Activated naive CD8-positive, alpha-beta T cell treated with anti-CD3 and anti-CD28 coated beads, Interleukin-2, amount 10 ng/mL, durations not matched to agents 7 days and 5 days (primary cell): ENCODE measurements at places on chromosomes 13 and 19. TPM values are rescaled to one million over a fixed set of nuclear protein-coding genes. Genes with fewer than 3 reads are reported as not detected.

DNA sequence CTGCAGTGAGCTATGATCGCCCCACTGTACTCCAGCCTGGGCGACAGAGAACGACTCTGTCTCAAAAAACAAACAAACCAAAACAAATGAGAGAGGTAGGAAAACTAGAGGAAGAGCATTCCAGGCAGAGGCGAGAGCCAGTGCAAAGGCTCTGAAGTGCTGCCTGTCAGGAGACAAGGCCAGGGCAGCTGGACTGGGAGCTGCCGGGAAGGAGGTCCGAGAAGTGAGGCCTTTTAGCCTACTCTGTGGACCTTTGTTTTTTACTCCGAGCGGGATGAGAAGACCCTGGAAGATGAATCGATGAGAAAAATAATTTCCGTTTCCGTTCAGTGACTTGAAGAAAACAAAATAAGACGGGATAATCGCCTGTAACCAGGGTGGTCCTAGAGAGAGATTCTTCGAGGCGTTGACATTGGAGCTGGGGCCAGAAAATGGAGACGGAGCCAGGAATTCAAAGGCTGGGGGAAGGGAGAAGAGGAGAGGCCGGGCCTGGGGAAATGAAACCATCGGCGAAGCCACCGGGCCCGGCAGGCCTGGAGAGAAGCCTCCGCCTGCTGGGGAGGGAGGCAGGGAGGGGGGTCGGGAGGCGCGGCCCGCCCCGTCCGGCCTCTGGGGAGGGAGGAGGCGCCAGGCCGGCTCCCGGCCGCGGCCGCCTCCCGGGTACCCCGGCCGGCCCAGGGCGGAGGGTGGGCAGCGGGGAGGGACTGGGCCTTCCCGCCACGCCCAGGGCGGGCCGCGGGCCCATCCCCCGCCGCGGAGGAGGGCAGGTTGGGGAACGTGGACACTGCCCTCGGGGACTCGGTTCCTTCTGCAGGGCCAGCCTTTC, 7.8 kb upstream of the SERTAD1 start:
- peak; percentile 73 for DNase-seq
- H3K27ac ChIP-seq, result peak overlapping the region; percentile 98
- no peaks in the 10 kb centered on the region for H3K27me3 ChIP-seq

DNA sequence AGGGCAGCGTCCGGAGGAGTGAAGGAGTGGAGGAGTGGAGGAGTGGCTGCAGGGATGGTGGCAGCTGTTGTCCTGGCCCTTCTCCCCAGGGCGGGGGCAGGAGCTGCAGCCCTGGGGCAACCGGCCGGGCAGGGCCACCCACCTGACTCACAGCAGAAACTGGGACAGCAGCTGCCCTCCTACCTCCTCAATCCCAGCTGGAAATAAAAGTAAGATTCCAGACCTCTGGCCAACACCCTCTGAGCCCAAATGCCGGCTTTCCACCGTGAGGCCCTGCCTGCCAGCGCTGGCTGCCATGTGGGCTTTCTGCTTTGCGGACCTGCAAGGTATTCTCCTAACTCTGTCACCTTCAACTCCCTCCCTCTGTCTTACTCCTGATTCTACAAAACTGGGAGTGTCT, 3.3 kb upstream of the CLPP start:
- H3K4me3 ChIP-seq, result no peak overlapping the region
- peaks cover 6% of the 10 kb centered on the region for H3K36me3 ChIP-seq
- no peak for DNase-seq
- peaks cover 4% of the 10 kb centered on the region for H3K4me1 ChIP-seq
- no peaks in the 10 kb centered on the region for H3K27me3 ChIP-seq

The ZNF571 gene
- 5.9 TPM for total RNA-seq

GRCh38 chr13:49455007-49455398, 10.9 kb downstream of the SETDB2 start:
- peaks cover 17% of the 10 kb centered on the region for H3K4me1 ChIP-seq
- no peak overlapping the region for H3K27ac ChIP-seq
- H3K4me3 ChIP-seq, result no peak overlapping the region
- no peak for DNase-seq
- no peaks in the 10 kb centered on the region for H3K27me3 ChIP-seq

- H3K27ac ChIP-seq, result no peak overlapping the region
- no peaks in the 10 kb centered on the region for H3K27me3 ChIP-seq
- peaks cover 3% of the 10 kb centered on the region for H3K36me3 ChIP-seq
- no peaks in the 10 kb centered on the region for H3K4me1 ChIP-seq
These were observed 9.4 kb upstream of the DPY19L3 start for GRCh38 chr19:32396046-32396652.

DNA sequence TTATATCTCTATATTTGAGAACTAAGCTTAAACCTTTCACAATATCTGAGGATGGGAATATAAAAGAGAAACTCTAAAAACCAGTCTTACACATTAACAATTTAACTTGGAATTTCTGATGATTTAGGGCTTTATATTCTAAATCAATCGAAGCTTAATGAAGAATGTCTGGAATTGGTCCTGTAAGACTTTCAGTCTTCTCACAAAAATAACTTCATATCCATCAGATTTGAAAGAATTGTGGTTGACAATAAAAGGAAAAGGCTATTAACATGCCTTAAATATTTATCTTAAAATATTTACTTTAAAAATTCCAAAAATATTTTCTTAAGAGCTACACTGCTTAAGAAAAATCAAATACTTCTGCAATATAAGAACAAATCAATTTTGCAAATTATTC, 27.3 kb downstream of the MYCBP2 start:
- no peaks in the 10 kb centered on the region for H3K27me3 ChIP-seq
- peaks cover 21% of the 10 kb centered on the region for H3K4me1 ChIP-seq
- no peak overlapping the region for H3K4me3 ChIP-seq
- peaks cover 33% of the 10 kb centered on the region for H3K36me3 ChIP-seq
- no peak for DNase-seq
- H3K27ac ChIP-seq, result no peak overlapping the region

GRCh38 chr19:29467824-29468401, 57.9 kb upstream of the VSTM2B start:
- peaks cover 32% of the 10 kb centered on the region for H3K27me3 ChIP-seq
- no peak overlapping the region for H3K27ac ChIP-seq
- no peak for DNase-seq
- H3K36me3 ChIP-seq, result no peaks in the 10 kb centered on the region
- no peaks in the 10 kb centered on the region for H3K4me1 ChIP-seq
- H3K4me3 ChIP-seq, result no peak overlapping the region

GRCh38 chr13:33109271-33109697, 93.1 kb downstream of the KL start:
- no peak for DNase-seq
- no peak overlapping the region for H3K4me3 ChIP-seq
- H3K27ac ChIP-seq, result no peak overlapping the region
- peaks cover 15% of the 10 kb centered on the region for H3K27me3 ChIP-seq
- no peaks in the 10 kb centered on the region for H3K36me3 ChIP-seq
- H3K4me1 ChIP-seq, result no peaks in the 10 kb centered on the region

The NRTN gene
- 0.36 TPM for total RNA-seq

The RCBTB1 gene
- total RNA-seq, result 20.6 TPM

The ZNF578 gene
- total RNA-seq, result 4.7 TPM

The CDX2 gene
- not detected for total RNA-seq

The ZNF229 gene
- 3.0 TPM for total RNA-seq

GRCh38 chr19:21256722-21257121, 72.5 kb downstream of the ZNF708 start:
- no peaks in the 10 kb centered on the region for H3K4me1 ChIP-seq
- DNase-seq, result no peak
- H3K36me3 ChIP-seq, result no peaks in the 10 kb centered on the region
- no peaks in the 10 kb centered on the region for H3K27me3 ChIP-seq
- no peak overlapping the region for H3K4me3 ChIP-seq

The NOTCH3 gene
- 0.31 TPM for total RNA-seq
